ENCODE measurements at places on chromosomes 1 and 21. TPM values are rescaled to one million over a fixed set of nuclear protein-coding genes. Genes with fewer than 3 reads are reported as not detected.

The CTPS1 gene
- 73.2 TPM for total RNA-seq

GRCh38 chr1:26373789-26374188 lies 1.2 kb upstream of the ZNF683 start:
- peaks cover 46% of the 10 kb centered on the region for H3K27me3 ChIP-seq
- DNase-seq, result no peak
- no peak overlapping the region for H3K27ac ChIP-seq
- H3K4me1 ChIP-seq, result peaks cover 11% of the 10 kb centered on the region
- no peaks in the 10 kb centered on the region for H3K36me3 ChIP-seq

DNA sequence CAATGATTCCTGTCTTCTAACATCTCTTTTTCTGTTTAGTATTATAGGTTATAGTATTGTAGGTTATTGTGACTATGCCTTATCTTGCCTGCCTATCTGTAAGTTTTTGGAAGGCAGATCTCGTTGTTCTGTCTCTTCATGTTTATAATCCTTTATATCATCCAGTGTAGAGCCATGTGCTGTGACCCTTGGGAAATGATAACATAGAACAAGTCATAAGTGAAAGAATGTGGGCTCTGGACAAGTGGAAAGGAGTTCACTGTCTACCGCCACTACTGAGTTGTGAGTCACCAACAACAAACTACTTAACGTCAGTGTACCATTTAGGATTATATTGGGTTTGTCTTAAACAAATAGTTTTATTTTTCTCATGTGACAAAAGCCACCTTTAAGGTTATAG lies 139.3 kb downstream of the LYPLAL1 start:
- no peaks in the 10 kb centered on the region for H3K4me1 ChIP-seq
- no peaks in the 10 kb centered on the region for H3K36me3 ChIP-seq
- DNase-seq, result no peak
- no peaks in the 10 kb centered on the region for H3K27me3 ChIP-seq
- H3K4me3 ChIP-seq, result no peak overlapping the region

The SLC45A1 gene
- 0.73 TPM for total RNA-seq

DNA sequence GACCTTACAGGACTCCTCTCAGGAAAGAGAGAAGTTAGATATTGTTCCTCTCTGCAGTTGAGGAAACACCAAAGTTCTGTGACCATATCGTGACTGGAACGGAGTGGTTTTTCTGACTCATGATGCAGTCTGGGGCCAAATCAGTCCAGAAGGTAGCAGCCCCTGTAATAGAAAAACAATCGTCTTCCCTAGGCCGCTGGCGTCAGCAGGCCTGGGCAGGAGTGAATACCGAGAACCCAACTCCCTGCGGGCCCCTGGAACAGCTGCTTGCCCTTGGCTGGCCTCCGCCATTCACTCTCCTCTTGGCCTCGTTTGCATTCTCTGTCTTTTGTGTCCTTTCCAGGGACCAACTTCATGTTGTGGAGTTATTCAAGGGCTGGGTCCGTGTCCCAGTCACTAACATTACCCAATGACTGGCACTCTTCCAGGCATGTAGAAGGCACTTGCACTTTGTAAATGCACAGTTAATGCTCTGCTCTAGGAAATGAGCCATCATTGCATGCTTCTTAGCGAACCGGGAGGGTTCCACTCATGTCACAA lies 10.9 kb upstream of the CD101 start:
- H3K27ac ChIP-seq, result no peak overlapping the region
- no peak for DNase-seq
- H3K4me3 ChIP-seq, result no peak overlapping the region
- no peaks in the 10 kb centered on the region for H3K27me3 ChIP-seq
- H3K36me3 ChIP-seq, result no peaks in the 10 kb centered on the region

- no peak overlapping the region for H3K4me3 ChIP-seq
- peaks cover 8% of the 10 kb centered on the region for H3K4me1 ChIP-seq
- no peaks in the 10 kb centered on the region for H3K36me3 ChIP-seq
- DNase-seq, result no peak
- H3K27me3 ChIP-seq, result no peaks in the 10 kb centered on the region
Measured at GRCh38 chr21:29885491-29885890, 54.3 kb downstream of the GRIK1 start.

- peaks cover 38% of the 10 kb centered on the region for H3K4me1 ChIP-seq
- DNase-seq, result no peak
- peaks cover 2% of the 10 kb centered on the region for H3K36me3 ChIP-seq
- H3K4me3 ChIP-seq, result no peak overlapping the region
Measured at GRCh38 chr1:8312235-8313218, 5.4 kb upstream of the SLC45A1 start.

DNA sequence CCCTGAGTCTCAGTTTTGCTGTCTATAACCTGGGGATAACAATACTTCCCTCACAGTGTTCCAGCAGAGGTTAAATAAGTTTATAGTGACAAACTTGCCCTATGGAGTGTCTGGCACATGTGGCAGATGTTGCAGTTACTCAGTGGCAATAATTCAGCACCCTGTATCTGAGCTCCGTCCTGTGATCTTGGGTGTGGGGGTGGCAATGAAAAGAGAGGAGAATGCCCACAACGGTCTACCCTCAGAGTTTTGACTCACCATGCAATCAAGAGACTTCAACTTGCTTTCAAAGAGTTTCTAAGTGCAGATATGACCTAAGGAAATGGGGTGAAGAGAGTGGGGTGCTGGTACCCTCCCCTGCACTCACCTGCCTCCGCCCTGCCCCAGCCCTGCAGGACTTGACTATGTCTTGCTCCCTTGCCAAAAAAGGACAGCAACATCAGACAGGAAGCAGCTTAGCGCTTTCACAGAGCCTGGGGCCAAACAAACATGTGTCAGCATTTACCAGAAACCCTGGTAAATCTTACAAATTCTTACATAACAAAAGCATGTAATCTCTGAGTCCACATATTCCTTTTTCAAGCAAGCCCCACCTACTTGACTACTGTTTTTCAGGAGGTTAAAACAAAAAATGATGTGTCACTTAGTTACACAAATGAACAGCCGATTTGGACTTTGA lies 185.1 kb upstream of the CAMK1G start:
- DNase-seq, result no peak
- H3K36me3 ChIP-seq, result no peaks in the 10 kb centered on the region
- no peaks in the 10 kb centered on the region for H3K27me3 ChIP-seq
- H3K27ac ChIP-seq, result no peak overlapping the region
- H3K4me3 ChIP-seq, result no peak overlapping the region

The AVPR1B gene
- not detected for total RNA-seq

The PFKFB2 gene
- 52.0 TPM for total RNA-seq

DNA sequence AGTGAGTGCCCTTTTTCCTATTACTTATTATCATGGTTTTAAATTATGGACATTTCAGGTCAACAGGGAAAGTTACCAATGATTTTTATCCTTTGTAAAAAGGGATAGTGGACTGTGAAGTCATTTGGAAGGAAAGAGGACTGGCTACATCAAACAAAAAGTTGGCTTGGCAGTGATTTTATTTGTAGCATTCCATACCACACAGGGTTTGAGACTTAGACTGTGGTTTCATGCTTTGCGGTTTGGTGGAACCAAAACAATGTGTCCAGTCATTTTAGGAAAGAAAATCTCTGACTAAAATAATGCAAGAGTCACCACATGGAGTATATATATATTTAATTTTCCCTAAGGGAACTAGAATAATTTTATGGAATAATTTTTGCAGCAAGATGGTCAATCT lies 239.5 kb downstream of the HMCN1 start:
- no peaks in the 10 kb centered on the region for H3K27me3 ChIP-seq
- H3K27ac ChIP-seq, result no peak overlapping the region
- no peak overlapping the region for H3K4me3 ChIP-seq
- no peak for DNase-seq

GRCh38 chr21:42942244-42942643 lies 16.8 kb upstream of the ERVH48-1 start:
- H3K4me1 ChIP-seq, result peaks cover 17% of the 10 kb centered on the region
- no peak overlapping the region for H3K4me3 ChIP-seq
- no peak for DNase-seq

GRCh38 chr1:5342172-5342571 lies 650.1 kb downstream of the NPHP4 start:
- H3K4me3 ChIP-seq, result no peak overlapping the region
- H3K36me3 ChIP-seq, result no peaks in the 10 kb centered on the region
- DNase-seq, result no peak

DNA sequence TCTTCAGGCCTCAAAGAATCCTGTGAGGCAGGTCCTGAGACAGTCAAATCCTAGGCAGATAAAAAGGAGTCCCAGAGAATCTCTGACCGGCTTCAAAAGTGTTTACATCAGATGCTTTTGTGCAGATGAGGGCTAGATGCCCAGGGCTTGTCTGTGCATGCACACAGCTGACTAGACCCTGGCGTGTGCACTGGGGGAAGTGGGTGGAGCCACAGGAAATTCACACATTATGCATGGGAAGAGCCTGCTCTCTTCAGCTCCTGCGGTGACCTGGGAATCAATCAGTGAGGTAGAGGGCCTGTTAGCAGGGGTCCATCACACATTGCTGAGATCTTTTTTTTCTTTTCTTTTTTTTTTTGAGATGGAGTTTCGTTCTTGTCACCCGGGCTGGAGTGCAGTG lies 36.6 kb upstream of the NHLH2 start:
- H3K36me3 ChIP-seq, result no peaks in the 10 kb centered on the region
- H3K27ac ChIP-seq, result no peak overlapping the region
- H3K4me1 ChIP-seq, result no peaks in the 10 kb centered on the region
- peaks cover 42% of the 10 kb centered on the region for H3K27me3 ChIP-seq

GRCh38 chr1:205687242-205687641 lies 6.9 kb upstream of the SLC45A3 start:
- no peak overlapping the region for H3K27ac ChIP-seq
- no peak overlapping the region for H3K4me3 ChIP-seq
- no peak for DNase-seq
- no peaks in the 10 kb centered on the region for H3K36me3 ChIP-seq
- H3K27me3 ChIP-seq, result no peaks in the 10 kb centered on the region
- peaks cover 34% of the 10 kb centered on the region for H3K4me1 ChIP-seq

- no peaks in the 10 kb centered on the region for H3K4me1 ChIP-seq
- DNase-seq, result no peak
- no peak overlapping the region for H3K4me3 ChIP-seq
- no peaks in the 10 kb centered on the region for H3K36me3 ChIP-seq
- H3K27me3 ChIP-seq, result peaks cover 27% of the 10 kb centered on the region
Measured at GRCh38 chr1:20409971-20410370, 76.0 kb downstream of the CAMK2N1 start.

The AADACL3 gene
- not detected for total RNA-seq

DNA sequence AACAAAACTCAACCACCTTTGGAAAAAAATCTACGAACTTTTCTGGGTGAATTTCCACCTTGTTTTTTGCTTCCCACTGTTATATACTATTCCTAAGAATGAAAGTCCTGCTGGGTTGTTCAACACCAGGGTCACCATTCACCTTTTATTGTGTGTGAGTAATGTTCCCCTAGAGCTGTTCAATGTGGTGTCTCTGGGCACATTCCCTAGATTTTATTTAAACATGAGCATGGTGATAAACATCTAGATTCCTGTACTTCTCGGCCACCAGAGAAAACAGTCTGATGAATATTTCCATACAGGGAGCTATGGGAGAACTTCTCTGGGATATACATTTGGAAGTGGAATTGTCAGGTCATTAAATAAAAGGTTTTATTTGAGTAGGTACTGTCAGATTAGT lies 13.0 kb downstream of the FMN2 start:
- no peak overlapping the region for H3K4me3 ChIP-seq
- H3K27me3 ChIP-seq, result no peaks in the 10 kb centered on the region
- no peak overlapping the region for H3K27ac ChIP-seq
- DNase-seq, result no peak
- H3K4me1 ChIP-seq, result no peaks in the 10 kb centered on the region
- H3K36me3 ChIP-seq, result no peaks in the 10 kb centered on the region

DNA sequence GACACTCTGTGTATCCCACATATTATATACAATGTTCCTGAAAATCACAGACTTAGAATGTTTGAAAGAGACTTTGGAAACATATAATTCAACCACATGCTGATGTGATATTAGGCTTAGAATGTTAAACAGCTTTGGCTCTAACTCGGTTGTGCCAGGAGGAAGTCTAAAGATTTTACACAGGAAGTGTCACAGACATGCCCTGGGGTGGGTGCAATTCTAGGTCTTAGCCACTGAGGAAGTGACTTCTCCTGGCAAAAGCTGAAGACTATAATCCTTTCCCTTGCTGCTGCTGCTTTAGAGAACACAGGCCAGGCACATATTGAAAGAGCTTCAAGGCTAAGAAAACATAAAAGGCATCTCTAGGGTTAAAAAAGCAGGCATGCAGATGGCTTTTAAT lies 51.0 kb downstream of the RPL5 start:
- no peak overlapping the region for H3K4me3 ChIP-seq
- no peaks in the 10 kb centered on the region for H3K36me3 ChIP-seq
- no peaks in the 10 kb centered on the region for H3K27me3 ChIP-seq

The PLD5 gene
- total RNA-seq, result 0.44 TPM

- DNase-seq, result peak; percentile 41
- H3K4me3 ChIP-seq, result no peak overlapping the region
- H3K27ac ChIP-seq, result peak overlapping the region; percentile 84
- peaks cover 46% of the 10 kb centered on the region for H3K4me1 ChIP-seq
Measured at GRCh38 chr1:178344513-178345091, 152.2 kb downstream of the CLEC20A start.

DNA sequence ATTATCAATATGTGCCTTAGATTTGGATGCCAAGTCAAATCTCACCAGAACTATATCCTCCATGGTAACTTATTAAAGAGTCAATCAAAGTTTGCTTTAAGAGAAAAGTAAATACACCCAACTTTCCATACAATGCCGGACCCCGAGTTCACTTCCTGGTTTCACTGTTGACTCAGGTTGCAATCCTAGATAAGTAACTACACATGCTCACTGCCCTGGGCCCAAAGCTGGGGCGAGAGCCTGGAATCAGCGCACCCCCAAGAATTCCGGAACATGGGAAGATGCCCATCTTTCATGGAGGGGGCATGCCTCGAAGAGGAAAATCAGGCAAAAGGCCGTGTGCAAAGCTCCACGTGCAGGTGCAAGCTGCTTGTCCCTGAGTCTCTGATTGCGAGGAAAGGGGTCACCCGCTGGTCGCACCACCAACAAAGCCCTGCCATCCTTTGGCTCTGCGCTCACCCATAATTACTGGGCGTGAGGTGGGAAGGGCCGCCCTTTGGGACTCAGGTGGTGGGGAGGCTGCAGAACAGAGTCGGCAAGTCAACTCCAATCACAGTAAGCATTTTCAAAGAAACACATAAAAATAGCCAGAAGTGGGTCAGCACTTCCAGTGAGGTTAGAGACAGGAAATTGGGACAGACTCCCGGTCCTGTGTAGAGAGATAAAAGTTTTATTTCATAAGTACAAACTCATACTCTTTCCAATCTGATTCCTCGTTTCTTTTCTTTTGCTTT lies 167.7 kb downstream of the TOMM20 start:
- peak; percentile 83 for DNase-seq
- H3K27ac ChIP-seq, result peak overlapping the region; percentile 86
- no peaks in the 10 kb centered on the region for H3K27me3 ChIP-seq
- H3K4me3 ChIP-seq, result peak overlapping the region; percentile 35
- peaks cover 55% of the 10 kb centered on the region for H3K36me3 ChIP-seq

The RCC2 gene
- 113 TPM for total RNA-seq

The KCNN3 gene
- not detected for total RNA-seq

The PHC2 gene
- 54.2 TPM for total RNA-seq

Data from Calu3 (cell line).